ENCODE measurements at places on chromosomes 1 and 21.

- DNase-seq = no peak
Observed at GRCh38 chr1:99825098-99825497, 25.1 kb upstream of the AGL start.

DNA sequence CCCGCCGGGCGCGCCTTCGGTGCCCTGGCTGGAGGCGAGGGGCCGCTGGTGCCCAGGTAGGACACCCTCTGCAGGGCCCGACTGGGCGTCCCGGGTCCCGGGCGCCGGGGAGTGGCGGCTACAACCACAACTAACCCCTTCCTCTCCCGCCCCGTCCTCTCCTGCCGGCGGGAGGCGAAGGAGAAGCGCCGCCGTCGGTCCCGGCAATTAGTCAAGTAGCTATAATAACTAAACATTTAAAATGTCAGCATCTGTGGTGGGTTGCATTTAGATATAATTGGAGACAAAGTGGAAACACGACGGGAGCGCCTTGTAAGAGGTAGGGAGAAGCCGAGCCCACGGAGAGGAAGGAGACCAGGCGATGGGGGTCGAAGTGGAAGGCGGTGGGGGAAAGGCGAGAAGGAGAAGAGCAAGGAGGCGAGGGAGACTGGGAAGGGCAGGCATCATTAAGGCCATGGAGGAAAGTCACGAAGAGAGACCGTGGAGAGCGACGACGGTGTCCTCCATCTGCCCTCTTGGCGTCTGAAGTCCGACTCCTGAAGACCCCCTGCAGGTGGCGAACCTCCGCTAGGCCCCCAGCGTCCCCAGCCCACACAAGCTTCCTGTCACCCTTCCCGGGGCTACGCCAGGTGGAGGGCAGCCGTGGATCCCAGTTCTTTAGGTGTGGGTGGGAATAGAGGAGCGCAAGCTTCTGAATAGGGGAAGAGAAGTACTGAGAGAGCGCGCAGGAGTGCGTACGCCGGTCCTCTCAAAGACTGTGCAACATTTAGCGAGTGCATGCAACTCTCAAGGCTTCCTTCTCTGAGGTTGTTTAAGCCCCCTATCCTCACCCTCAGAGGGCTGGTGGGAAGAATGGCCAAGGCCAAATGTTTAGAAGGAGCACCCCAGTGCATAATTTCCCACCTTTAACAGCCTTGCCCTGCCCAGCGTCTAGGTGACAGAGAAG lies 1.6 kb downstream of the CNIH3 start:
- DNase-seq = no peak

GRCh38 chr1:152107984-152108881 lies 7.0 kb downstream of the TCHH start:
- no peak for DNase-seq

DNA sequence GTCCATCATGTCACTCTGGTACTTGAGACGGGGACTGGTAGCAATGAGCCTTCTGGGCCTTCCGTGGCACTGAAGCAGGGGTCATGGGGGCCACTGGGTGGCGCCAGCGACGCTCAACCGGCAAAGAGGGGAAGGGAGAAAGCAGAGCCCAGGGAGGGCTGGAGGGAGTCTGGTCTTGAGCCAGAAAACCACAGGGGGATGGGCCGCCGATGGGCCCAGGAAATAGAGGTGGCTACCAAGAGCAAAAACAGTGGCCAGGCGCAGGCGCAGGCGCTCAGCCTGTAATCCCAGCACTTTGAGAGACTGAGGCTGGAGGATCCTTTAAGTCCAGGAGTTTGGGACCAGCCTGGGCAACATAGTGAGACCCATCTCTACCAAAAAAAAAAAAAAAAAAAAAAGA lies 21.8 kb downstream of the EXOC8 start:
- DNase-seq = peak; percentile 81

DNA sequence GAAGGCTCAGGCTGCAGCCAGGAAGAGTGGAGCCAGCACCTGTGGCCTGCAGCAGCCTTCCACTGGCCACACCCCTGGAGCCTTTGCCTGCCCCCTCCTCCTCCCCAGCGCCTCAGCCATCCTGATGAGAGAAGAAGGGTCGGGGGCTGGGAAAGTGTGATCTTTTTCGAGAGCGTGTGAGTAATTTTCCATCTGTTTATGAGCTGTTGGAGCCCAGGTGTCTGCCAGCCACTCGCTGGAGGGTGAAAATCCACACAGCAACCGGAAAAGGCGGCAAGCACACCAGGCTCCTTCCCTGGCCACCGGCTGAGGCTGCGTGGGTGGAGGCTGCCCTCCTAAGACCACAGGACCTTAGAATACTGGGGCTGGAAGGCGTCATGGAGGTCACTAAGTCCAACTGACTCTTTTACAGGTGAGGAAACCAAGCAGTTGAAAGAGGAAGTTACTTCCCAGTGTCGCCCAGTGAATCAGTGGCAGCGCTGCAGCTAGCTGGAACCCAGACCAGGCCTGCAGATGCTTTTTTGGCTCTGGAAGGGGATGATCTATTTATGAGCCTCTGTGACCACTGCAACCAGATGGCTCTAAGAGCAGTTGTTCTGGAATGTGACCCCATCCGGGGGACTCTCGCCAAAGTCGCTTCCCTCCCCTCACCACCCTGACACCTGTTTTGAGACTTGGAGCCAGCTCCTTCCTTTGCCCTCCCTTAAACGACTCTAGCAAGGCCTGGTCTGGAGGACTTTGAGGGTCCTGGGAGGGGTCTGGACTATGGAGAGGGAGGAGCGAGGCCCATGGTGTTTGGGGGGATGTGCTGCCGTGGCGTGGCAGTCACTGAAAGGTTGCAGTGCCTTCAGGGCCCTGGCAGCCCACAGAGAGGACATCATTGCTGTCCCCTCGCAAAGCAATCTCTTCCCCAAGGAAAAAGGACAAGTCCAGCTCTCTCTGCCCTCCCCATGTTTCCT lies 54.5 kb downstream of the LGR6 start:
- peak; percentile 49 for DNase-seq

Data from spleen (tissue), 13 donors.